Stimulated activated CD8-positive, alpha-beta memory T cell treated with anti-CD3 and anti-CD28 coated beads, Interleukin-4, amount 100 ng/mL, for 1 hour (primary cell): ENCODE measurements at places on chromosomes 1 and 21.
A peak's percentile ranks its signal among the peaks of the same experiment; 100 is the strongest.

DNA sequence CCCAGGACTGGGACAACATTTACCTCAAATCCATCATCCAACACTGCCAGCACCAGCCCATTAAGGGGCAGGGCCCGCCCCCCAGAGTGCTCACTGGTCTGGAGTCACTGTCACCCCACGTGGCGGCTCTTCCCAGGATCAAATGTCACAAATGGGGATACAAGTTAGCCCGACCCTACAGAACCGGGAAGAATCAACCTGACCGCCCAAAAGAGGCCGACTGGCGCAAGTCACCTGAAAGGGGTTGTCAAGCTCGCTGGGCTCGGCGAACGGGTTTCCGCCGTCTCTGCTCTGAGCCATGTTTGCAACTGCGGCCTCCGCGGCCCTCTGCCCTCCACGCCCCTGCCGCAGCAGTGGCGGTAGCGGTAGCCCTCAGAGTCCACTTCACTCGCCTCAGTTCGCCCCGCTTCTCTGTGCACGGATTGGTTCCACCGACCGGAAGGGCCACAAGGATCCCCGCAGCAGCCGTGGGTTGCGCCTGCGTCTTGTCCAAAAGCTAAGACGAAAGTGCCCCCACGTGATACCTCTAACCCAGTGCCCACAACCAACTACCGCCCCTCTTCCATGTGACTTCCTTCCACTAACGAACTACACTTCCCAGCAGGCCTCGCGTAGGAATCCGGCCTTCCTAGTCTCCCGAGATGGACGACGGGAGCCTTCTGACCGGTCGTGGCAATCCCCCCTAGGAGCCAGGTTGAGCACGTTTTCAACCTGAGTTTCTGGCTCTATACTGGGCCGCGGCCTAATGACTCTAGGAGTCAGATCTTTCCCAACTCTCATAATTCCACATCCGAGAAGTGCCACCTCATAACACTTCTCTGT is at the start of gene SCAMP3:
Gene SCAMP3 (minus strand): TSS at position 509 of the 822 bp plus-strand sequence. CDS start 209 bp downstream, at position 300.
- peak; percentile 66 for DNase-seq

DNA sequence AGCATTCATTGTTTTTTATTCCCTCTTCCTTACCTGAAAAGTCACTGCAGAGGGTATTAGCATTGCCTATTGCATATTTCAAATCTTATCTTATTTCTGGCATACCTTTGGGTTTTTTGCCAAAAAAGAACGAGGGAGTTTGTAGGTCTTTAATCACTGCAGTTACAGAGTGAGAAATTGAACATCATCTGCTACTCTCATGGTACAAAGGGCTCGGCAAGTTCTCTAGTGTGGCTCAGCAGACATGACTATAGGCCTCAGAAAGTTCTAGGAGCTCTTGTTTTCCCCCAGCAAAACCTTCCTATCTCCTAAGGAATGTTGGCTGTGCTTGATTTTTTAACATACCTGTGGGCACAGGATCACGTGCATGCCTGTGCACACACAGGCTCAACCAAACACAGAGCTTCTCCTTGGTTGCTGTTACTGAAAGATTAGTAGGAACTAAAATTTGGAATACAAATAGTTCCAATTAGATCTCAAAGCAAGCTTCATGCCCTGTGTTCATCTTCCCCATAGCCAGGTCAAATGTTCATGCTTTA is 69.7 kb downstream of the CCDC185 start:
- DNase-seq: no peak

- no peak for DNase-seq
These were observed 27.4 kb downstream of the LMX1A start for GRCh38 chr1:165329104-165329503.

DNA sequence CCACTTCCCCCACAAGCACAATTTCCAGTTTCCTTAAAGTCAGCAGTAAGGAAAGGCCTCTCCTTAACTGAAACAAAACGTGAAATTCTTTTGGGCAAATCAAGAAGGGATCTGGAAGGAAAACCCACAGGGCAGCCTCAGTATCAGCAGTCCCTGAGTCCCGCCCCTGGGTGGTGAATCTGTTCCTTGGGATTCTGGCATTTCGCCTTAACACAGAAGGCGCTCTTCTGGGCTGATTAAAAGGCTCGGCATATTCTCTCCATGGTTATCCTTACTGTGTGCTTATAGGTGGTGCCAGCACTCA is 12.2 kb upstream of the RAB4A start:
- no peak for DNase-seq

- DNase-seq: no peak
These were observed 2.1 kb downstream of the SH3BGRL3 start for GRCh38 chr1:26281971-26282370.

DNA sequence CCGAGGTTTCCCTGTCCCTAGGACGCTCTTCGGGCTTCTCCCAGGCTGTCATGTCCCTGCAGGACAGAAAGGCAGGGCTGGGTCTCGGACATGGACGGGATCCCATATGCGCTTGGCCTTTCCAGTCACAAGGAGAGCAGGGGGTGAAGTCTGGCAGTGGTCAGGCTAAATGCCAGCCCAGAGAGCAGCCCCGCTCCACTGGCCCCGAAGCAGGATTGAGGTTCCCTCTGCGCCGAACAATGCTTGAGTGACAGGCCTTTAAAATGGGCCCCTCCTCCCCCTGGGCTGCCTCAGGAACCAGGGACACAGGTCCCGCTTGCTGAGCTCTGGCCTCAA is 12.7 kb downstream of the DRAXIN start:
- DNase-seq: no peak

- DNase-seq: no peak
These were observed 81.2 kb upstream of the IFFO2 start for GRCh38 chr1:19037659-19038058.

DNA sequence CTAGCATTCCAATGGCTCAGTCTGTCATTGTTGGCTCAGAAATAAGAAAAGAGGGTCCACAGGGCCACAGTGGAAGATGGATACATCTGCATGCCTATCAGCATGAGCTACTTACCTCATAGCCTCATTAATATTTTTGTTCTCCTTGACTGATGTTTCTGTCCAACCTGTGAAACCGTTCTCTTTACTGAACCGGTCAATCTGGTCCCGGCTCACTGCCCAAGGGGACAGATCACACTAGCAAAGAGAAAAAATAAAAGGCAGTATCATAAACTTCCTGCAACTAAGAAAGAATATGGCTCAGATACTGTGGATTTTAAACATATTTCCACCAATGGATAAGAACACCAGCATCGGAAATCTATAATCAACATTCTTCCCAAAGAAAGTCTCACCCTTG is 4.7 kb downstream of the RAB29 start:
- DNase-seq: no peak

DNA sequence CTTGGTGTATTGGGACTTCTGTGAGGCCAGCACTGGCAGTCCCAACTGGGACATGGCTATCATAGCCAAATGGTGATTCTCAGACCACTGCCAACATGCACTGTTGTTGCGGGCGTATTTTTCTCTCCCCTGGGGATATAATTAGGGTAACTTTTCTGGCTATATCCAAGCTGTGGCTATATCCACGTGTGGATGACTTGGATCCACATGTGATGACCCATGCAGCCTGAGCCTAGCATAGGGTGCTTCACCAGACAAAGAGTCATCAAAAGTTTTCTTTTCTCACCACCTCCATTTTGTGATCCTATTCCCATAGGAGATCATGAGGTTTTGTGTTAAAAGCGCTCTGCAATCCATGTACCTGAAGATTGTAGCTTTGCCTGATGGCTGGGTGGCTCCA is 51.2 kb upstream of the CSF3R start:
- no peak for DNase-seq

DNA sequence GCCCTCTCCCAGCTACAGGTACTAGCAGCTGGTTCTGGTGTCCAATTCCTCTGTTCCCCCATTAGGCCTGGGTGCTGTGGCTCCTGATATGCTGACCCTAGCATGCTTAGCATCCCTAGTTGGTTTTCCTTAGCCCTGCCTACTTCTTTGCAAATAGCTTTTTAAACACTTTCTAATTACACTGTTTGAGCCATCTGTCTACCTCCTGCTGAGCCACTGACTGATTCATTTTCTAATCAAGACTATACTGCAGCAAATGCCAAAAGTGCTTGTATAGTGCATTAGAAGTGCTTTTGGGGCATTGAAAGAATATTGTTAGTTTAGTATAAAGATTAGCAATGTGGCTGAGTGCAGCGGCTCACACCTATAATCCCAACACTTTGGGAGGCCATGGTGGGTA is 36.3 kb downstream of the ERICH3 start:
- no peak for DNase-seq

DNA sequence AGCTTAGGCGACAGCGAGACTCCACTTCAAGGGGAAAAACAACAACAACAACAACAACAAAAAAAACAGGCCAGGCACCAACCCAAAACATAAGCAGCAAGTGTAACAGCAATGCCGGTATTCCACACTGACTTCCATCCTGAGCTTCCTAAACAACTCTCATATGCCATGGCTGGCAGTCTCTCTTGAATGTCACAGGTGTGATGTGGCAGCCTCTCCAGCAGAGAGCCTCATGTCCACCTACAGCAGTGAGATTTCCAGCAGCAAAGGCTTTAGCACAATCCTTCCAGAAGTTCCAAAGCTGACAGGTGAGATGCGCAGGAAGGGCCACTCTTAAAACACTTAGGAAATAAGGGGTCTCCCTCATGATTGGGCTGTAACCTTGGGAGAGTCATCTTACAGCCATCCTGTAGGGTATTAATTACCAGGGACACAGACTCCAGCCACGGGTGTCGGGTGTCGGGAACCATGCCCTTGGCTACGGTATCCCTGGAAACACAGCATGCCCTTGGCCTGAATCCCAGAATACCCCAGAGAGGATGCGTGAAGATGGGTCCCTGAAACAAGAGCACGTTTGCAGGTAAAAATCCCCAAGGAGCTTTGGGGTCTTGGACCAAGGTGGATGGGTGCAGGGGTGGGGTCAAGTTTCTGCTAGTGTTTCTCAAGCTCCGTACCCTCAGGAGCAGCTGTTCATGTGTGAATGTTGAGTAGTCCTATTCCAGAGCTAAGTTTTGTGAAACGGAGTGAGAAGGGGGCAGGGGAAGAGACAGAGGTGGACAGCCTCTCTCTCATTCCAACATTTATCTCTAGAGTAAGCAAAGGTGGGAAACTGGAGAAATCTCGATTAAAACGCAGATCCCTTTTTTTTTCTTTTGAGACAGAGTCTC is 31.4 kb downstream of the CLSTN1 start:
- no peak for DNase-seq

DNA sequence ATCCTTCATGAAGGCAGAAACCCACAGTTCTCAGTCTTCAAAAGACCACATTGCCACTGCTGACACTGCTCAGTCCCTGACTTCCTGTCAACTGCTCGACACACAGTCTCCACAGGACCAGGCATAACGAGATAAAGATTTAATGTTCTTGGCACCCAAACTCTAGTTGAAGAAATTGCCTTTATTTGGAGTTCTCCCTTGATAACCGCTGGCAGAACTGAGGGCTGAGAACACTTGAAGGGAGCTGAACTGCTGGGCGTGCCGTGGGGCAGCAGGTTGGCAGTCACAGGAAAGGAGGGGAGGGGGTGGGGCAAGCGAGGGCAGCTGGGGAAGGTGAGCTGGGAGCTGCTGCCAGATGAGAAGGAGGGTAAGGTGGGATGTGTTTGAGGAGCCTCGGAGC is 15.9 kb downstream of the HENMT1 start:
- no peak for DNase-seq

GRCh38 chr1:69077633-69078032 is 490.1 kb upstream of the LRRC7 start:
- DNase-seq: no peak

DNA sequence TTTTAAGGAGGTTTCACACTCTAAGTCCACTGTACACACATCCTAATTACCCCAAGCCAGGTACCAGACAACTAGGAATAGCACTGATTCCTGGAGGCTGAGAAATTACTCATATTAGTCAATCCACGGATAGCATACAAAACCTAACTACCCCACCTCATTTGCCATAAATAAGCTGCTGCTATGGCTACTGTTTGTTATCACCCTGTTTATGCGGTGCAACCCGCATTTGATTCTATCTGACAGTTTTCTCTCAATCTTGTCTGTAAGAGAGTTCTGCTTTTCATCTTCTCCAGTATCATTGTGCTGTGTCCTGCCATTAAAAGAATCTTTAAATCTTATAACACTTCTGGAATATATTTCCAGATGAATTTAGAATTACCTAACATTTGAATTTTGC is 1496.5 kb downstream of the PLA2G4A start:
- DNase-seq: no peak

GRCh38 chr1:53195246-53196016 is 1.2 kb upstream of the CPT2 start:
- no peak for DNase-seq

DNA sequence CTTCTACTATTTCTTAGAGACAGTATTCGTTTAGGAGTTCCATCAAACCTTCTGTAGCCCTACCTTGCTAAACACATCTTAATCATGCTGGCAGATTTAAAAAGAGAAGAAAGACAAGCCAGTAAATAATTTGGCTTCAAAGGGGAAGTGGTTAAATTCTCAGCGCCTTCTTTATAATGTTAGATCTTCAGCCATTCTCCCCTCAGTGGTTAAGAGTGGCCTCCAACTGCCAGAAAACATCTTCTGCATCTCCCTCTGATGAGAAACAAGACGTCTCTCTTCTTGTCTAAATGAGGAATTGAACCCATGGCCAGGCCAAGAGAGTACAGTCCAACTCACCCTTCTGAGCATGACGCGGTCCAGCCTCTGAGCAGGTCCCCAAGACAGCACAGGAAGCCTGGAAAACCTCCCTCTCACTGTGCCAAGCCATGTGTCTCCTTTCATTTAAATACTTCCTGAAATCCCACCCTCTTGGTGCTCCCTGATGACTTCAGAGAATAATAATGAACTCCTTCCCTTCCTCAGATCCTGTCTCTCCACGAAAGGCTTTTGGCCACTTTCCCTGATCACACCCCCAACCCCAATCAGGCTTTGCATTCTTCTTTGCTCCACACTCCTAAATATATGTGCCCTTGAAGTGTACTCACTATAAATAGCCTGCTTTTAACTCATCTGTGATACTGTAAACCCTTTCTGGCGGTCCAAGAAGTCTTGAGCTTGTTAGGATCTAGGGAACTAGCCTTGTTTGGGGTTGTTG is 16.4 kb upstream of the LRRC52 start:
- DNase-seq: no peak

GRCh38 chr21:40422896-40423635 is 423.9 kb downstream of the DSCAM start:
- no peak for DNase-seq

- peak; percentile 37 for DNase-seq
These were observed at the start of gene DHCR24 for GRCh38 chr1:54886724-54887664. DHCR24 (minus strand) TSS chr1:54887195; CDS start chr1:54887119, 76 bp downstream.

DNA sequence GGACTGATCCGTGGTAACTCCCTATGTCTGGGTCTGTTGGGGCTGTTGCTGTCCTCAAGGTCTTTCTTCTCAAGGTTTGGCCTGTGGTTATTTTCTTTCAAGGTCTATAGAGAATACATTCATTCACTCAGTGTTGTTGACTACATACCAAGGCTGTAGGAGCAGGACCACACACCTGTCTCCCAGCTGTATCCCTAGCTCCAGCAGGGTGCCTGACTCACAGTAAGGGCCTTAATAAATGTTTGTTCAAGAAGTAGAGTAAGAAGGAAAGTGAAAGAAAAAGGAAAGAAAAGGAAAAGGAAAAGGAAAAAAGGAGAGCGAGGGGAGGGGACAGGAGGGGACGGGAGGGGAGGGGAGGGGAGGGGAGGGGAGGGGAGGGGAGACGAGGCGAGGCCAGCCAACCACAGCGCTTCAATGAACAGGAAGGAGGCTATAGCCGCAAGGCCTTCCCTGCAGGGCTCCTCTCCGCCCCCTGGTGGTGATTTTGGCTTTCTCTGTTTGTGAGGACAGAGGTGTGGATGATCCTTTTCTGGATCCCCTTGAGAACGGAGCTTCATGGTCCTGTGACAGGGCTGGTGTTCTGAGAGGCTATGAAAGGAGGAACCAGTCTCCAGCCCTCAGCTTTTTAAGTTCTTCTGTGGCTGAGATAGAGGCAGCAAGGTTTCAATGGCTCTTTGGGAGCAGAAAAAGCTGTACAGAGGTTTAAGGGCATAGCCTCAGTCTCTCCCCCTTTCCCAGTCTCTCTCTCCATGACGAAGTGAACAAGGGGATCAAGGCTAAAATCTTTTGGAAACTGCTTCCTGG is 30.6 kb upstream of the LCE5A start:
- DNase-seq: peak; percentile 34
